ENCODE measurements at places on chromosomes 3 and 15.

- no peak for DNase-seq
These were observed 117.3 kb upstream of the NEO1 start for GRCh38 chr15:72934921-72935320.

GRCh38 chr15:29560896-29561295 lies 261.4 kb downstream of the TJP1 start:
- DNase-seq = no peak

DNA sequence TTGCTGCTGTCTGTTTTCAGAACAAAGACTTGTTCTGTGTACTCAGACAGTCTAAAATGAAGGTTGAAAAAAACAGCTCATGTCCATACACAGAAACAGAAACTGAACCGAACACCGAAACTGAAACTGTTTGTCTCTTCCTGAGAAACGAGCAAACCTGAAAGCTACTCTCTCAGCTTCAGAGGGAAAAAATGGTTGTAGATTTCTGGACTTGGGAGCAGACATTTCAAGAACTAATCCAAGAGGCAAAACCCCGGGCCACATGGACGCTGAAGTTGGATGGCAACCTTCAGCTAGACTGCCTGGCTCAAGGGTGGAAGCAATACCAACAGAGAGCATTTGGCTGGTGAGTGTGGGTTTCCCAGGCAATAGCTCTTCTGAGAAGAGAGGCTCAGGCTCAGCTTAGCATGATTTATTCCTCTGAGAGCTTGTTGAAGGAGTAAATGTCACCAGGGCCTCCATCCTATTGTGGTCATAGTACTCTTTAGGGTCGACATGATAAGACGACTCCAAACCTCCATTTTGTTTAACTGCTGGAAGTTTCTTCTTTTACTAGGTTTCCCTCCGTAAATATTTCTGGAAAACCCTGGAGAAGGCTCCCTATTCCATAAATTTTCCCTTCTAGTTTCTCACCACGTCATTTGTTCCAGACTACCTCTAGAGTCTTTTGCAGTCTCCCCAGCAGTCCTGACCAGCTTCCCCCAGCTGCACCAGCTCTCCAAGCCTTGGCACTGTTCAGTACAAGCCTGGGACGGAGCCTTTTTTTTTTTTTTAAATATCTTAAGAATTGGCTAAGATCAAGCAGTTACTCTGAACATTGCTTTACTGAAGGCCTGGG lies at the start of gene RTP4:
Gene RTP4, plus strand, starts transcription at position 135 of the 838 bp plus-strand sequence. Its CDS starts 57 bp downstream, at position 192.
- DNase-seq = no peak

DNA sequence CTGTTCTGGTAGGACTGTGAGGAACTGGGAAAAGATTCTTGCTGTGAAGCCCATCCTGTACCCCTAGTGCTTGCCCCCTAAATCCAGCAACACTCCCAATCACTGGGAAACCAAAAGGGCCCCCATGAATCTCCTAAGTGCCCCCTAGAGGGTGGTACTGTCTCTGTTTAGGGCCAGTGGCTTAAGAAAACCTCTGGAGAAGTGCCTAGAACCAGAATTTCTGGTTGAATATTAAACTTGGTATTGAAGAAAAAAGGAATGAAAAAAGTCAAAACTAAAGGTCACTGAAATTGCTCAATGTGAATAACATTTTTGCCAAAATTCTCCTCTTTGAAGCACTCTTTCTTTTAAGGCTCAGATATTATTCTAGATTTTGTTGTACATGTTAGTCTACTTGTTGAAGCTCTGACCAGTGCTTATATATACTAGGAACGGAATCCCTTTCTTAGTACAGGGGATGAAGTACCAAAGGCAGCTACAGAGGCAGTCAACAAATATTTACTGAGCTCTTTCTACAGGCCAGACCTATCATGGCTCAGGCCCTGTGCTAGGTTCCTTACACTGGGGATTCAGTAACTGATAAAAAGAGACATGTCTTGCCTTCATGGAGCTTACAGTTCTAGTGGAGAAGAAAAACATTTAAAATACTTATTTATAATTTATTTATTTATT lies 138.8 kb downstream of the MYLK start:
- no peak for DNase-seq

- no peak for DNase-seq
These were observed 147.0 kb upstream of the VEPH1 start for GRCh38 chr3:157650172-157650571.

- DNase-seq = no peak
These were observed 148.3 kb upstream of the ARHGEF26 start for GRCh38 chr3:153972862-153973261.

DNA sequence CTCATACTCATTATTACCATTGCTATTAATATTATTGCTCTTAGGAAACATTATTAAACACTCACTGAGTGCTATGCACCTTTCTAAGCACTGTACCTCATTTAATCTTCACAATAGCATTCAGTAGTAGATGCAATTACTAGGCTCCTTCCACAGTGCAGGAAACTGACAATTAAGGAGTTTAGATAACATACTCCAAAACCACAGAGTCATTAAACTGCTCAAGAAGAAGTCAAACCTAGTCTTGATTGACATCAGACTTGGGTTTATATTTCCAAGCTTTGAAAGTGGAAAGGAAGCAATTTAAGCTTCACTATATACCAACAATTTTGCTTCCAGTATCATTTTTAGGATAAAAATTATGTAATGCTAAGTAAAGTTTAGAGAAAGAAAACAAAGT lies 490.1 kb upstream of the ARRDC4 start:
- DNase-seq = no peak

DNA sequence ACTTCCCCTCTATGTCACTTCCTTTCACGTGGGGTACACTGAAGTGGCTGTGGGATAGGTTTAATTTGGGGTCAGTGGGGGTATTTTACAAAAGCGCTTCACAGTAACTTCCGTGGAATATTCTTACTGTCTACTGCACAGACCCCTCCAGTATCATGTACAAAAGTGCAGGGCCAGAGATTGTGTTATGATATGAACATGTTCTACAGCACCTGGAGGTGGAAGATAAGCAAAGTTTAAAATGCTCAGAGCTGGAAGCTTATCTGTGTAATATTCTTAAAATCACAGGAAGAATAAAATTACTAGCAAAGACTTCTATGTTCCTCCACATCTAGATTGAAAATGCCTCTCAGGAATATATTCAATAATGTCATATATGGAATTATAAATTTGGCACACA lies 84.1 kb upstream of the TRIM42 start:
- no peak for DNase-seq

DNA sequence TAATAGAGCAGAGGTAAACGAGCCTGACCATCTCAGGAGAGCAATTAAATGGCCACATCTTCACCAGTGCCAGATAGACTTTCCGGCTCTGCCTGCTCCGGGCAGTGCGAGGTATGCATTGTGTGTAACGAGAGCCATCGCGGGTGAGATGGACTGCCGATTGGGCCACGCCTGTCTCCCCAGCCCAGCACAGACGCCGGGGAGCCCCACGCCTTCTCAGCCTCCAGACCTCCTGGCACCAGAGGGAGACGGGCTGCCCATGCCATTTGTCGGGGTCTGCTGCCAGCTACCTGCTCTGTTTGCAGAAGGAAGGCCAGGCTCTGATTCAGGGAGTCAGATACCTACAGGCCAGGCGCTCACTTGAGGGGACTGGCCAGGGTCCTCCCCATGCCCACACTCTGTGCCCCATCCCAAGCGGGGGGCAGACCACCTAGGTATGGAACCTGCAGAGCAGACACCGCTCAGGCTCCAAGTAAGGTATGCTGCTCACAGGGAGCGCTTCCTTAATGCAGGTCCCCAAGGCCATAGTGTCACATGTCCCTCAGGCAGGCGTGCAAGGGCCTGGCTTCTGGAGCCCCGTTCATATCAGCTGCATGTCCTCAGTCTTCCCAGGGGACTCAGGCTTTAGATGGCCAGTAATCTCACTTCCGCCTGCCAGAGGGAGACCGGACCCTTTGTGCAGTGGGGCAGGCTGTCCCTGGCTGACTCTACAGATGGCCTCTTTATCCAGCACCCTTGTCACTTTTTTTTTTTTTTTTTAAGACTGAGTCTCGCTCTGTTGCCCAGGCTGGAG lies 62.2 kb downstream of the DNAJB8 start:
- DNase-seq = no peak

GRCh38 chr3:172824229-172824628 lies 73.7 kb downstream of the ECT2 start:
- DNase-seq = no peak

DNA sequence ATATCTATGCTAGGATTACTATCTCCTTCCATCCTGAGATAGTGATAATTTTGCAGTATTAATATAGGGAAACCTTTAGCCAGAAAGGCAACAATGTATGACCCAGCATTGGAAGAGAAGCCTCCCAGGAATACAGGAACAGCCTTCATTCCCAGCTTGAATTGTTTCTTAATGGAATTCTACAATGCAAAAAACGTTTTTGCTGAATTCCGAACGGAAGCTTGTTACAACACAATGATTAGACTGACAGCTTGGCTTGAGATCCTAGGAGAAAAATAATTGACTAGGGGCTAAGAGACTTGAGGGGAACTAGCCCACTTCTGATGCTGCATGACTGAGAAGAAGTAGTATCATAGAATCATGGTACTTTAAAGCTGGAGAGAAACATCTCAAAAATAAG lies 140.2 kb downstream of the RSL24D1 start:
- DNase-seq = no peak

- no peak for DNase-seq
These were observed 1455.9 kb downstream of the SI start for GRCh38 chr3:163622384-163622783.

GRCh38 chr15:60905587-60905986 lies 323.5 kb downstream of the RORA start:
- no peak for DNase-seq

All from AG04449 (cell line).